ENCODE measurements at places on chromosomes 13 and 19. TPM values are rescaled to one million over a fixed set of nuclear protein-coding genes. Genes with fewer than 3 reads are reported as not detected.

Gene GDF15
- total RNA-seq: 0.34 TPM

- peaks cover 2% of the 10 kb centered on the region for H3K36me3 ChIP-seq
- no peak overlapping the region for H3K27ac ChIP-seq
- H3K4me1 ChIP-seq: no peaks in the 10 kb centered on the region
Observed at GRCh38 chr19:56015756-56016155, 29.2 kb downstream of the NLRP5 start.

DNA sequence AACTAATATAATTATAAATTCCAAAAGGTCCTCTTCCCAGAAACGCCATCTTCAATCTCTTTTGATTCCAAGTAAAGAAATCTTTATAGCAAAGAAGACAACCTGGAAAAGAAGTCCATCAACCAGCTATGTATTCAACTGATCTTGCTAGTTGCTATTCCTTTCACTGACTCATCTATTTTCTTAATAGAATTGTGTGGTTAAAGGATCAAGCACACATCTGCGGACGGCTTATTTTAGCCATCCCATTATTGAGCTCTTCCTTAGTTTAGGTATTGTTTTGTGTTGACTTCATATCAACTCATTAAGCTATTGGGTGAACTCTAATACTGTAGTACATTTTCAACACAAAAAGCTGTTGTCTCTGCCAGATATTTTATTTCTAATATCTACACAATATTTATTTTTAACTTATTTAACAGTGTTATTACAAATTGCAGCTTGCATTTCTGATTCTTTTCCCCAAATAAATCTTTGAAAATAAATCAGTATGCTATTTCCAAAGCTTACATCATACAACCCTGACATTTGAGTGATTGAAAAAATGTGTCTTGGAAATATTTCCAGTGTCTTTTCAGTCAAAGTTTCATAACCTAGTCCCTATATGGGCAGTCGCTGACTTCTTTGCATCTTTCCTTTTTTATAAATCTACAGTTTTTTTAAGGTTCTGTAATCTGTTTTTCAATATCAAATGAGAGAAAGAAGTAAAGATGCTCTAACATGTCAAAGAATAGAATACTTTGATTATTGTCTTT is 158.8 kb upstream of the SPRY2 start:
- no peak overlapping the region for H3K4me3 ChIP-seq
- DNase-seq: no peak
- H3K4me1 ChIP-seq: no peaks in the 10 kb centered on the region
- H3K27ac ChIP-seq: no peak overlapping the region

DNA sequence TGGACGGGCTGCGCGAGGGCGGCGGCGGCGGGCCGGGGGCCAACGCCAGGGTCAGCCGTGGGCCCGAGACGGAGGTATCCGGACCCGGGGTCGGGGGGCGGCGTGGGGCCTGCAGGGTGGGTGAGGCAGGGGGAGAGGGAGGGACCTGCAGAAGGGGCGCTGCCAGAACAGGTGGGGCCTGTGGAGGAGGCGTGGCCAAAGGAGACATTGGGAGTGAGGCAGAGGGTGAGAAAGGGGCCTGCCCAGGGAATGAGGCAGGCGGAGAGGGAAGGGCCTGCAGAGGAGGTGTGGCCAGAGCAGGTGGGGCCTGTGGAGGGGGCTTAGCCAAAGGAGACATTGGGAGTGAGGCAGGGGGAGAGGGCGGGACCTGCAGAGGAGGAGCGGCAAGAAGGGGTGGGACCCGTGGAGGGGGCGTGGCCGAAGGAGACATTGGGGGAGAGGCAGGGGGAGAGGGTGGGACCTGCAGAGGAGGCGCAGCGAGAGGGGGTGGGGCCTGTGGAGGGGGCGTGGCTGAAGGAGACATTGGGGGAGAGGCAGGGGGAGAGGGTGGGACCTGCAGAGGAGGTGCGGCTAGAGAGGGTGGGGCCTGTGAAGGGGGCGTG is 4.2 kb downstream of the PRR36 start:
- H3K36me3 ChIP-seq: no peaks in the 10 kb centered on the region
- H3K27me3 ChIP-seq: peaks cover 45% of the 10 kb centered on the region
- no peak for DNase-seq
- peak overlapping the region; percentile 46 for H3K4me3 ChIP-seq
- peaks cover 28% of the 10 kb centered on the region for H3K4me1 ChIP-seq

Measured in activated naive CD8-positive, alpha-beta T cell treated with anti-CD3 and anti-CD28 coated beads, Interleukin-2, amount 10 ng/mL, durations not matched to agents 7 days and 5 days (primary cell).